Activated naive CD8-positive, alpha-beta T cell treated with anti-CD3 and anti-CD28 coated beads, Interleukin-2, amount 10 ng/mL, durations not matched to agents 7 days and 5 days (primary cell): ENCODE measurements at places on chromosomes 2 and 18. TPM values are rescaled to one million over a fixed set of nuclear protein-coding genes. Genes with fewer than 3 reads are reported as not detected.

Gene ZBTB7C
- total RNA-seq, result not detected

Gene PSMA8
- 1.4 TPM for total RNA-seq

GRCh38 chr2:65846989-65847678 lies 414.7 kb upstream of the SPRED2 start:
- H3K4me1 ChIP-seq, result no peaks in the 10 kb centered on the region
- DNase-seq, result no peak
- no peak overlapping the region for H3K4me3 ChIP-seq
- H3K27ac ChIP-seq, result no peak overlapping the region

GRCh38 chr18:12393510-12393909 lies 14.2 kb upstream of the PRELID3A start:
- no peaks in the 10 kb centered on the region for H3K4me1 ChIP-seq
- H3K4me3 ChIP-seq, result no peak overlapping the region
- no peak overlapping the region for H3K27ac ChIP-seq
- H3K36me3 ChIP-seq, result no peaks in the 10 kb centered on the region

Gene CARF
- total RNA-seq, result 16.9 TPM

GRCh38 chr18:79733135-79733701 lies 53.6 kb downstream of the CTDP1 start:
- peaks cover 76% of the 10 kb centered on the region for H3K36me3 ChIP-seq
- H3K27me3 ChIP-seq, result no peaks in the 10 kb centered on the region
- H3K4me1 ChIP-seq, result no peaks in the 10 kb centered on the region
- no peak overlapping the region for H3K27ac ChIP-seq

GRCh38 chr2:23366720-23367119 lies 18.3 kb upstream of the KLHL29 start:
- peaks cover 47% of the 10 kb centered on the region for H3K27me3 ChIP-seq
- no peak overlapping the region for H3K27ac ChIP-seq
- no peak overlapping the region for H3K4me3 ChIP-seq
- no peak for DNase-seq
- H3K4me1 ChIP-seq, result no peaks in the 10 kb centered on the region

- H3K27ac ChIP-seq, result peak overlapping the region; percentile 58
- no peak for DNase-seq
- peak overlapping the region; percentile 93 for H3K4me3 ChIP-seq
- peaks cover 45% of the 10 kb centered on the region for H3K4me1 ChIP-seq
- no peaks in the 10 kb centered on the region for H3K27me3 ChIP-seq
Observed at GRCh38 chr18:63315131-63315662, 4.4 kb downstream of the BCL2 start.

Gene TUBA4B
- not detected for total RNA-seq

GRCh38 chr2:164589522-164589921 lies 31.8 kb downstream of the GRB14 start:
- no peak for DNase-seq
- H3K27ac ChIP-seq, result no peak overlapping the region
- H3K36me3 ChIP-seq, result no peaks in the 10 kb centered on the region
- H3K27me3 ChIP-seq, result no peaks in the 10 kb centered on the region
- no peaks in the 10 kb centered on the region for H3K4me1 ChIP-seq

- H3K4me1 ChIP-seq, result no peaks in the 10 kb centered on the region
- no peak overlapping the region for H3K4me3 ChIP-seq
- H3K36me3 ChIP-seq, result peaks cover 38% of the 10 kb centered on the region
- H3K27me3 ChIP-seq, result no peaks in the 10 kb centered on the region
Observed at GRCh38 chr2:239966853-239967552, 58.1 kb downstream of the NDUFA10 start.

GRCh38 chr2:54543733-54544396 lies 87.7 kb downstream of the SPTBN1 start:
- peaks cover 14% of the 10 kb centered on the region for H3K4me1 ChIP-seq
- H3K4me3 ChIP-seq, result no peak overlapping the region
- no peaks in the 10 kb centered on the region for H3K27me3 ChIP-seq
- peaks cover 2% of the 10 kb centered on the region for H3K36me3 ChIP-seq
- DNase-seq, result no peak
- H3K27ac ChIP-seq, result no peak overlapping the region

GRCh38 chr2:62208758-62209114 lies 12.8 kb downstream of the B3GNT2 start:
- peak overlapping the region; percentile 57 for H3K4me3 ChIP-seq
- H3K4me1 ChIP-seq, result peaks cover 64% of the 10 kb centered on the region
- peaks cover 48% of the 10 kb centered on the region for H3K36me3 ChIP-seq
- DNase-seq, result no peak

DNA sequence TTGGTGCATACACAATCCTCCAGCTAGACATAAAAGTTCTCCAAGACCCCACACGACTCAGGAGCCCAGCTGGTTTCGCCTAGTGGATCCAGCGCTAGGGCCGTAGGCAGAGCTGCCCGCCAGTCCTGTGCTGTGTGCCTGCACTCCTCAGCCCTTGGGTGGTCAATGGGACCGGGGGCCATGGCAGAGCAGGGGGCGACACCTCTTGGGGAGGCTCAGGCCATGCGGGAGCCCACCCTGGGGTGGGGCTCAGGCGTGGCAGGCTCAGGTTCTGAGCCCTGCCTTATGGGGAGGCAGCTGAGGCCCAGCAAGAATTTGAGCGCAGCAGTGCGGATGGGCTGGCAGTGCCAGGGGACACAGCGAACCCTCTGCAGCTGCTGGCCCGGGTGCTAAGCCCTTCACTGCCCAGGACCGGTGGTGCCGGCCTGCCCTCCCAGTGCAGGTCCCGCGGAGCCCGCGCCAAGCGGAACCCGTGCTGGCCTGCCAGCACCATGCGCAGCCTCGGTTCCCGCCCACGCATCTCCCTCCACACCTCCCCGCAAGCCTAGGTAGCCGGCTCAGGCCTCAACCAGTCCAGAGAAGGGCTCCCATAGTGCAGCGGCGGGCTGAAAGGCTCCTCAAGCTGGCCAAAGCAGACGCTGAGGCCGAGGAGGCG lies 1566.6 kb upstream of the SLC39A10 start:
- no peaks in the 10 kb centered on the region for H3K4me1 ChIP-seq
- H3K36me3 ChIP-seq, result no peaks in the 10 kb centered on the region
- no peak overlapping the region for H3K4me3 ChIP-seq
- H3K27me3 ChIP-seq, result no peaks in the 10 kb centered on the region
- no peak for DNase-seq

Gene CHST9
- total RNA-seq, result not detected

DNA sequence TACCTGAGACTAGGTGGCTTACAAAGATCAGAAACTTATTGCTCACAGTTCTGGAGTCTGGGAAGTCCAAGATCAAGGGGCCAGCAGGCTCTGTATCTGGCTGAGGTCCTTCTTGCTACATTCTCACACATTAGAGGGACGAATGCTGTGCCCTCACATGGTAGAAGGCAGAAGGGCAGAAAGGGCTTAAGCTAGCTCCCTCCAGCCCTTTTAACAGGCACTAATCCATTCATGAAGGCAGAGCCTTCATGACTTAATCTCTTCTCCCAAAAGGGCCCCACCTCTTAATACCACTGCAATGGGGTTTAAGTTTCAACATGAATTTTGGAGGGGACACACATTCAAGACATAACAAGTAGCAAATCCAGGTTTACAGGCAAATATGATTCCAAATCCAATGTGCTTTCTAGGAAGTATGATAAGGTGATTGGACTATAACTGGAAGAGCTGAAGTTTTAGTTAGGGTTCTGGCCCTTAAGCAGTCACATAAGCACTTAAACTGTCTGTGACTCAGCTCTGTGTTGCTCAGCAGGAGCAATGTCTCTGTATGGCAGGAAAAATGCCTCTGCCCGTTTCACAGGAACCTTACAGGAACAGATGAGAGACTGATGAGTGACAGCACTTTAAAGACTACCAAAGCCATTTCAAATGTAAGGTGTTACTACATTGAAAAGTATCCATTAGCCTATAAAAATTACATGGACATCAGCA lies 119.6 kb upstream of the PTPRM start:
- no peaks in the 10 kb centered on the region for H3K4me1 ChIP-seq
- H3K27ac ChIP-seq, result no peak overlapping the region
- DNase-seq, result no peak
- H3K27me3 ChIP-seq, result no peaks in the 10 kb centered on the region
- H3K4me3 ChIP-seq, result no peak overlapping the region
- H3K36me3 ChIP-seq, result no peaks in the 10 kb centered on the region

Gene LCT
- 0.39 TPM for total RNA-seq

DNA sequence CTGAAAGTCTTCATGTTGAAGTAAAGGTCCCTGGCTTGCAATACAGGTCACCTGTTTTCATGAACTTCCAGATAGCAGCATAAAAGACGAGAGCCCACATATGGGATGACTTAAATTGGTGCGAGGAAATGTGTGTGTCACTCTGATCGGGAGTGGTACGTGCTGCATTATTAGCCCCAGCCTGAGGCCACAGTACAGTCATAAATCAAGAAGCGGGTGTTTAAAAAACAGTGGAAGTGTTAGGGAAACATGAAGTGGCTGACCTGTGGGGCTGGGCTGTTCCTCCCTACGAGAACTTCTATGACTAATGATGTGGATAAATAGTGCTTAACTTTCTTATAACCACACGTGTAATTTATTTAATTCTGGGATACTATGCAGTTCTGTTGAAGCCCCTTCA lies 24.4 kb downstream of the RDH14 start:
- H3K4me1 ChIP-seq, result no peaks in the 10 kb centered on the region
- H3K27me3 ChIP-seq, result peaks cover 4% of the 10 kb centered on the region
- no peaks in the 10 kb centered on the region for H3K36me3 ChIP-seq
- no peak overlapping the region for H3K4me3 ChIP-seq

GRCh38 chr2:131369954-131370353 lies 6.0 kb upstream of the RAB6D start:
- H3K4me3 ChIP-seq, result no peak overlapping the region
- H3K27ac ChIP-seq, result no peak overlapping the region
- DNase-seq, result no peak
- peaks cover 13% of the 10 kb centered on the region for H3K27me3 ChIP-seq

Gene G6PC2
- total RNA-seq, result not detected

DNA sequence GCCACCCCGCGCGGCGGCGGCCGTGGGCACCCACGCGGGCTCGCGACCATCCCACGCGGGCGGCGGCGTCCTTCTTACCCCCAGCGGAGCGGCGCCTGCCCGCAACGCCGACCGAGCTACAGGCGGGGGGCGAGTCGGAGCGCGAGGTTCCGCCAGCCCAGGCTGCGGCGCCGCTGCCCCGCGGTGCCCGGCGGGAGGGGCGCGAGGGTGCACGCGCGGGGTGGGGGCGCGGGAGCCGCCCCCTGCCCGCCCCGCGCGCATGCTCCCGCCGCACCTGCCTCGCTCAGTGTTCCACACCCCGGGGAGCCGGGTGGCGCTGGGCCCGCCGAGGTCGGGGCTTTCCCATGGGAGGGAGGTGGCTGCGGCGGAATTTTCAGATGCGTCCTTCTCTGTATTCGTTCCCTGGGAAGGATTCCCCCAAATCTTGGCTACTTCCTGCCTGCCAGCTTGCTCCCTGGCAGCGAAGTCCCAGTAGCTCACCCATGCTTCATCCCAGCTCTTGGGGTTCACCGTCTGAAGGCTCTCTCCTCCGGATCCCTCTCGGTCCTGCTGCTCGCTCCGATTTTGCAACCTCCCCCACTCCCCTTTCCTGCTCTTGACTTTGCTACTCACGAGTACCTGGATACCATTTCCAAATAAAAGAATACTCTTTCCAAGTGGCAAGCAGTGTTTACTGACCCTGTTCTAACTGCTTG lies at the start of gene L3MBTL4:
Gene L3MBTL4 (minus strand): TSS at position 189 of the 695 bp plus-strand sequence. CDS start 103,286 bp downstream, outside the sequence.
- H3K36me3 ChIP-seq, result no peaks in the 10 kb centered on the region
- DNase-seq, result no peak
- peak within 1 kb of the TSS; percentile 77 for H3K4me3 ChIP-seq
- peak within 1 kb of the TSS; percentile 69 for H3K27ac ChIP-seq

GRCh38 chr2:220744861-220745260 lies 827.2 kb downstream of the EPHA4 start:
- DNase-seq, result no peak
- H3K27ac ChIP-seq, result no peak overlapping the region
- no peaks in the 10 kb centered on the region for H3K4me1 ChIP-seq
- H3K4me3 ChIP-seq, result no peak overlapping the region
- no peaks in the 10 kb centered on the region for H3K36me3 ChIP-seq

DNA sequence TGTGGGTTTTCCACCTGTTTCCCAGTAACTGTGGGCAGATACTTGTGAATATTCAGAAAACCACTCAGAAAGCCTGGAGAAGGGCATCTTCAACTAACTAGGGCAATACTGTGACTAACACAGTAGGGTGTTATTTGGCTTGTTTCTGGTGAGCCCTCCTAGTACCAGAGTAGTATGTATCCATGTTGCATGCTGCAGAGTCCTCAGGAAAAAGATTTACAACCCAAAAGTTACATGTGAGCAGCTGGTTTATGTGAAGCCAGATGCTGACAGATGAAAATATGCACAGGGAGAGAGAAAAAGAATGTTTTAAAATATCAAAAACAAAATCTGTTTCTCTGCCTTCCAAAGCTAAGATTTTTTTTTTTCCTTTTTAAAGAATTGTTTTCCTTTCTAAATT lies 333.2 kb upstream of the UBE2E3 start:
- H3K4me1 ChIP-seq, result no peaks in the 10 kb centered on the region
- no peak for DNase-seq
- no peak overlapping the region for H3K27ac ChIP-seq
- H3K27me3 ChIP-seq, result peaks cover 4% of the 10 kb centered on the region

Gene NXPH2
- total RNA-seq, result not detected

Gene POTEI
- not detected for total RNA-seq

GRCh38 chr2:169510496-169510895 lies 994 bp downstream of the KLHL41 start:
- H3K4me1 ChIP-seq, result no peaks in the 10 kb centered on the region
- no peak overlapping the region for H3K4me3 ChIP-seq
- no peaks in the 10 kb centered on the region for H3K27me3 ChIP-seq
- no peak for DNase-seq
- no peak overlapping the region for H3K27ac ChIP-seq

GRCh38 chr2:136361521-136361920 lies 243.6 kb upstream of the CXCR4 start:
- no peak overlapping the region for H3K4me3 ChIP-seq
- peaks cover 15% of the 10 kb centered on the region for H3K27me3 ChIP-seq
- no peak for DNase-seq
- H3K4me1 ChIP-seq, result peaks cover 32% of the 10 kb centered on the region

Gene DIPK1C
- not detected for total RNA-seq

DNA sequence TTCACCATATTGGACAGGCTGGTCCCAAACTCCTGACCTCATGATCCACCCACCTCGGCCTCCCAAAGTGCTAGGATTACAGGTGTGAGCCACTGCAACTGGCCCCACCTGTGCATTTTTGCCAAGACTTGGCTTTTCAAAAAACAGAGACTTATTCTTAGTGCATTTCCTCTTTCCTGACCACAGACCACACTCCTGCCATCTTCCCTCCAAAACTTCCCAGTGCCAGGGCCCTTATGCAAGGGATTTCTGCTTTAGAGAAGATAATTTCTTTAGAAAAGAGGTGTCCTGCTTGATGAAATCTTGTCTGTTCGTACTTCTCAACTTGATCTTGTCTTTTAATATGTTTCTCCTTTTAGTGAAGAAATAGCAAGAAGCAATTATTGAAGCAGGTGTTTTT lies 98.8 kb upstream of the ZNF516 start:
- H3K27me3 ChIP-seq, result peaks cover 29% of the 10 kb centered on the region
- no peak for DNase-seq
- no peaks in the 10 kb centered on the region for H3K36me3 ChIP-seq
- peaks cover 5% of the 10 kb centered on the region for H3K4me1 ChIP-seq
- H3K27ac ChIP-seq, result no peak overlapping the region
- no peak overlapping the region for H3K4me3 ChIP-seq

GRCh38 chr2:160590664-160591063 lies 97.1 kb upstream of the RBMS1 start:
- no peaks in the 10 kb centered on the region for H3K27me3 ChIP-seq
- peak overlapping the region; percentile 62 for H3K27ac ChIP-seq
- no peak for DNase-seq

Gene MEP1B
- not detected for total RNA-seq

Gene SPATA3
- total RNA-seq, result not detected

GRCh38 chr2:203959672-203960071 lies 23.1 kb downstream of the ICOS start:
- H3K36me3 ChIP-seq, result peaks cover 55% of the 10 kb centered on the region
- H3K27me3 ChIP-seq, result no peaks in the 10 kb centered on the region
- peaks cover 11% of the 10 kb centered on the region for H3K4me1 ChIP-seq
- no peak for DNase-seq
- H3K27ac ChIP-seq, result no peak overlapping the region
